ENCODE measurements at places on chromosomes 3 and 15. TPM values are rescaled to one million over a fixed set of nuclear protein-coding genes. Genes with fewer than 3 reads are reported as not detected.

BLM gene
- 1.8 TPM for total RNA-seq

- peaks cover 7% of the 10 kb centered on the region for H3K36me3 ChIP-seq
- no peak for DNase-seq
- no peak overlapping the region for H3K27ac ChIP-seq
These were observed 138.4 kb downstream of the RSRC1 start for GRCh38 chr3:158248261-158248660.

DNAH12 gene
- total RNA-seq, result not detected

DNA sequence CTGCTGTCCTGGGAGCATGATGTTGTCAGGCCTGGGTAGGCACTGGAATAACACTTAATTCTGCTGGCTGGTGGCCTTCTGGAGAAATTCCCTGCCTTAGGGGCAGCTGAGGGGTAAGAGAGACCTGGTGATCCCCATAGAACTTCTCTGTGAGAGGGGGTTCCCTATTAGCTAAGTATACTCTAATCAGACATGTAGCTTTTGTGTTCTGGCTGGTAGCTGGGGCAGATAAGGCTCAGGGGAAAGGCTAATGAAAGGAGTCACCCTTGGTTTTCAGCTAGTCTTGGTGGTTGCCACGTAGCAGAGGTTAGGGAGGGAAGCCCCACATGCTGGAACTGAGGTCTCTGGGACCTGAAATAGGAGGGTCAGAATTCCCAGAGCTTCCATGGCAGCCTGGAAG lies 952 bp upstream of the HDDC3 start:
- DNase-seq, result no peak
- no peak overlapping the region for H3K4me3 ChIP-seq
- no peaks in the 10 kb centered on the region for H3K27me3 ChIP-seq
- no peak overlapping the region for H3K27ac ChIP-seq
- H3K36me3 ChIP-seq, result peaks cover under 1% of the 10 kb centered on the region

DNA sequence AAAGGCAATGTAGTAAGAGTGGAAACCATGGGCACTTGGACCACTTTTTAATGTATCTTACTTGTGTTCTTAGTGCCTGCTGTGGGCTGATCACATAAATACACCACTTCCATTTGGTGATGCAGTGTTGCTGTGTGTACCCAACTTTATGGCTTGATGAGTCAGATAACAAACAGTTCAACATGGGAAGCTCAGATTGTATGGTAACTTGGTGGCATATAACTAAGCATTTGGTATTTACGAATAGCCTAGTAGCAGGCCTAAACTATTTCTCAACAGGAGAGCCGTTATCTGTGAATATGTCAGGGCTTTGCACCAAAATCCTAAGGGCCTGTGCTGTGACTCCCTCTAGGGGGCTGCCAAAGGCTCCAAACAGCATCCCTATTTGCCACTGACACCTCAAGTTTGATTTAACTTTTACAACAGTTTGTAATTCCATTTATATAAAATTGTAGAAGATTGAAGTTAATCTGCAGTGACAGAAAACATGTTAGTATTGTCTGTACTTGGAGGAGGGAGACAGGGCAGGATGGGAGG lies 640.4 kb upstream of the CADM2 start:
- H3K27me3 ChIP-seq, result no peaks in the 10 kb centered on the region
- H3K27ac ChIP-seq, result no peak overlapping the region
- H3K36me3 ChIP-seq, result no peaks in the 10 kb centered on the region

- no peak overlapping the region for H3K4me3 ChIP-seq
- no peaks in the 10 kb centered on the region for H3K27me3 ChIP-seq
- DNase-seq, result no peak
- no peaks in the 10 kb centered on the region for H3K4me1 ChIP-seq
- H3K36me3 ChIP-seq, result peaks cover 27% of the 10 kb centered on the region
These were observed 120.2 kb downstream of the NR1I2 start for GRCh38 chr3:119902061-119902460.

STIMATE gene
- 20.1 TPM for total RNA-seq

DNA sequence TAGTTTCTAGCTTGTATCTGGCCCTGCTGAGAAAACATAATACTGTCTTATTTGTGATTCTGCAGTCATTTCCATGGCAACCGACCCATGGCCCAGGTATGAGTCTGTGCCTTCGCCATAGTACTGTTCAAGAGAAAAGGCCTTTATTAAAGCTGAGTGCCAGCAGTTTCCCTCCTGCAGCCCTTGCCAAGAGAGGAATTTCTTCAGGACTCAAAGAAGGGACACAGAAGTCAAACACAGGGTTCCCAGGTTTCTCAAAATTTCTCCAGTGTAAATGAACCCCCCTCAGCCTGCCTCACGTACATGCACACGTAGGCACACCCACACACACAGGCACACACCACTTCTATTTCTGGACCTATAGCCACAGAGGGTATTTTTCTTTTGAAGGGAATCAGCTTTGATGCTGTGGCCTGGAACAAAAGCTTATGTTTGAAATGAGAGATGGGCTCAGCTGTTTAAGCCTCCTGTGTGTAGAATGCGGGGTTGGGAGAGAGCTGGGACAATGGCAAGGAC lies 269.2 kb downstream of the PDCD6IP start:
- no peak for DNase-seq
- H3K27me3 ChIP-seq, result no peaks in the 10 kb centered on the region
- no peaks in the 10 kb centered on the region for H3K36me3 ChIP-seq
- no peak overlapping the region for H3K27ac ChIP-seq
- no peaks in the 10 kb centered on the region for H3K4me1 ChIP-seq

GRCh38 chr15:85583923-85584390 lies 203.6 kb downstream of the AKAP13 start:
- H3K36me3 ChIP-seq, result peaks cover 32% of the 10 kb centered on the region
- H3K4me1 ChIP-seq, result peaks cover 93% of the 10 kb centered on the region
- no peaks in the 10 kb centered on the region for H3K27me3 ChIP-seq
- H3K27ac ChIP-seq, result peak overlapping the region; percentile 96

ZNF860 gene
- total RNA-seq, result not detected

GRCh38 chr3:182331341-182331740 lies 462.0 kb upstream of the ATP11B start:
- H3K4me1 ChIP-seq, result no peaks in the 10 kb centered on the region
- H3K27ac ChIP-seq, result no peak overlapping the region
- no peaks in the 10 kb centered on the region for H3K36me3 ChIP-seq
- DNase-seq, result no peak

GRCh38 chr15:68843425-68844311 lies 23.0 kb upstream of the ANP32A start:
- peak overlapping the region; percentile 33 for H3K4me3 ChIP-seq
- H3K4me1 ChIP-seq, result peaks cover 9% of the 10 kb centered on the region
- DNase-seq, result peak; percentile 65
- no peaks in the 10 kb centered on the region for H3K27me3 ChIP-seq
- H3K36me3 ChIP-seq, result no peaks in the 10 kb centered on the region

TRH gene
- total RNA-seq, result not detected

- no peaks in the 10 kb centered on the region for H3K27me3 ChIP-seq
- no peaks in the 10 kb centered on the region for H3K36me3 ChIP-seq
- no peak for DNase-seq
- H3K4me1 ChIP-seq, result no peaks in the 10 kb centered on the region
These were observed 122.2 kb upstream of the IGF1R start for GRCh38 chr15:98526094-98526493.

GRCh38 chr3:170869239-170869590 lies 780 bp downstream of the RPL22L1 start:
- DNase-seq, result peak; percentile 29
- H3K4me3 ChIP-seq, result peak overlapping the region; percentile 63

DNA sequence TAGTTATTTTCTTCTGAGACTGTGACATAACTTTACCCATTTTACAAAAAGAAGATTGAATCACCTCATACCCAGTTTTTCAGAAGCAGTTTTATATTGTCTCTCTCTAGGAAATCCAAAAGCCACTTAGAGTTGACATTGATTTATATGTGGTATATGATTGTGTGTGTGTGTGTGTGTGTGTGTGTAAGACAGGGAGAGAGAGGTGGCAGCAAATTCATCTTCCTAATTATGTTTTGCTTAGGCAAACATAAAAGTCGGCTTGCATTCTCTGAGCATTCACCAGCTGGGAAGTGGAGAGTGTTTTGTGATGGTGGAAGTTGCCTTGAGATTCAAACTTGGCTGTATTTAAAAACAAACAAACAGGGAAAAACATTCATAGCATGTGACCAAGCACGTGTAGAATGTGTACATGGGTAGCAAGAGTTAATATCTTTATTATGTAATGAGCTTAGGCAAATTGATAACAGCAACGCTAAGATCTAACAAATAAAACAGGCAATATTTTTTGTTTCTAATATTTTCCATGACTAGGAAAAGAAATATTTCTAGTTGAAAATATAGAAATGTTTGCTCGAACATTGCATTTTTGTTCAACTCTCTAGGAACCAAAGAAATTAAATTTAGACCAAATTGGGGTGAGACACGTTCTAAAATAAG lies 64.4 kb upstream of the IGF1R start:
- peak; percentile 31 for DNase-seq
- H3K4me1 ChIP-seq, result no peaks in the 10 kb centered on the region
- no peak overlapping the region for H3K27ac ChIP-seq
- no peak overlapping the region for H3K4me3 ChIP-seq

GRCh38 chr3:23111797-23112196 lies 91.3 kb upstream of the UBE2E2 start:
- no peak overlapping the region for H3K4me3 ChIP-seq
- H3K27ac ChIP-seq, result no peak overlapping the region
- no peaks in the 10 kb centered on the region for H3K27me3 ChIP-seq
- H3K4me1 ChIP-seq, result peaks cover 6% of the 10 kb centered on the region
- H3K36me3 ChIP-seq, result no peaks in the 10 kb centered on the region
- no peak for DNase-seq

DNA sequence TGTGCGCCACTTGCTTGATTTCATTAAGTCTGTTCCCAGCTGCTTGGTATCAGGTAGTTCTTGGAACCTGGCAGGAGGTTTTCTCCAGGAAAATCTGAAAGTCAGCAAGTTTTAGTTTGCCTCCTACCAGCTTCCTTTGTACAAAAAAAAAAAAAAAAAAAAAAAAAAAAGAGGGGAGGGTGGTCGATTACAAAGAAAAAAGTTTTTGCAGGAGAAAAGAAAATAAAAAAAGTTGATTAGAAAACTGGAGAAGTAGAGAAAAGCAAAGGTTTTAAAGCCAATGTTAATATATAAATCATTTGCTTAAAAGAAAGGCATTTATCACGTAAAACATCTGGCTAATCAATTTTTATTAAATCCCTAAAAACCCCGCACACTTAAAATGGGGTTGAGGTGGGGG lies 5.9 kb downstream of the EPHA3 start:
- no peaks in the 10 kb centered on the region for H3K27me3 ChIP-seq
- peaks cover 11% of the 10 kb centered on the region for H3K4me1 ChIP-seq
- no peak overlapping the region for H3K27ac ChIP-seq
- H3K36me3 ChIP-seq, result no peaks in the 10 kb centered on the region

DNA sequence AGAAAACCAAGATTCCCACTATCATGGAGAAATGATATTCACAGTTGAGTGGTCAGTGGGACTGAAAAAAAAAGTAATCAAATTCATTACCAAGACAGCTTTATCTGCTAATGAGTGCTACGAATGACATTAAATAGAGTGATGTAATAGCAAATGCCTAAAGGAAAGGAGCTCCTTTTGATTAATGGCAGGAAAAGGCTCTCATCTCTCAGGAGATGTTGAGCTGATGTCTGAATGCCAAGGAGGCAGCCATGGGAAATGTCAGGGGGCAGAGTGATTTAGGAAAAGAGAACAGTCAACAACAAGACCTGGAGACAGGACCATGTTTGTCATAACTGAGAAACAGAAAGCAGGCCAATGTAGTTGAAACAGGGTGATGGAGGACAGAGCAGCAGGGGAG lies 96.7 kb upstream of the SNTN start:
- DNase-seq, result no peak
- H3K4me1 ChIP-seq, result no peaks in the 10 kb centered on the region
- no peak overlapping the region for H3K27ac ChIP-seq
- no peaks in the 10 kb centered on the region for H3K36me3 ChIP-seq
- no peaks in the 10 kb centered on the region for H3K27me3 ChIP-seq

Data from stomach (tissue), 19 donors.